ENCODE measurements at places on chromosomes 7 and 10.
A peak's percentile ranks its signal among the peaks of the same experiment; 100 is the strongest.

GRCh38 chr10:16799621-16800020 is 17.6 kb downstream of the RSU1 start:
- DNase-seq, result peak; percentile 46

GRCh38 chr10:15393139-15393825 is 22.2 kb upstream of the FAM171A1 start:
- no peak for DNase-seq

DNA sequence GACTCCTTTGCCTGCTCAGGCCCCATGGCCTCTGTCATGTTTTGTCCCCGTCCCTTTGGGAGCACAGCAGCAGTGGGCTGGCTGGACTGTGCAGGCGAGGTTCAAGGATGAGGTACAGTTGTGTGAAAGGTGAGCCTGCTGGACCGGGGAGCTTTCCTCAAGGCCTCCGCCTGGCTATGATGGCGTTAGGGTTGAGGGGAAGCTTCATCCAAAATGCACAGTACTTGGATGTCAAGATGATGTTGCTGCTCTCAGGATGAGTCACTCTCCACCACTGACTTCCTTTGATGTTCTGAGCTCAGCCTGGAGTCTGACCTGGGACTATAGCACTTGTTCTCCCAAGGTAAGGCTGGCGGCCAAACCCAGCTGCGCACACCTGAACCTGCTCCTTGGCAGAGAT is 152.7 kb upstream of the SHH start:
- DNase-seq, result peak; percentile 49

DNA sequence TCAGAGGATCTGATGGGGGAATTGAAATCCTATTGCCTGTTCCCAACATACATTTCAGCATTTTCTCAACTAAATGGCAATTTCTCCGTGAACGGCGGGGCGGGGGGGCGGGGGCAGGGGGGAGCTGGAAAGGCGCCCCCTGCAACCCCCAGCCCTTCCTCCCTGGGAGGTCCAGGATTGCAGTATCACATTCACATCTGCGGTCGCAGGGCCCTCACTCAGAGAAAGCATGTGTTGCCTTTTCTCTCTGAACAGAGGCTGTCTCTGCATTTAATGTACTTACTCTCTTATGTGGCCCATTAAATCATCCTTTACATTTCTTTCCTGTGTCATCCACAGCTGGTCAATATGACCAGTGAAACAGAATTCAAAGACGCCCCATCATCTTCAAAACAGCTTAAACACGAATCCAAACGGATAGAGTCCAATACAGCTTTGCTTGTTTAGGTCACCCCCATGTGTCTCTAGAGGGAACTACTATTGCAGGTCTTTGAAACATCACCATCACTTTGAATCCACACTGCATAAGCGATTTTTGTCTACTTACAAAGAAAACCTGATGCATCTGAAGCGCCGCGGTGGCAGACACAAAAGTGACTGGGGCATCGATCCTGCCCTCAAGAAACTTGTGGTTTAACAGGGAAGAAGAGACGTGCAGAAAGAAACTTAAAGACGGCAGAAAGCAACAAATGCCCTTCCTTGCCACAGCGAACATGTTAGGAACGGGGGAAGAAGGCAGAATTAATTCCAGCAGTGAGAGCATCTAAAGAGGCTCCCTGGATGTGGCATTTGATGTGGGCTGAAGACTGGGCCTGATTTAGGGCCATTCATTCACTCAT is 17.0 kb upstream of the ECHDC3 start:
- DNase-seq, result no peak

DNA sequence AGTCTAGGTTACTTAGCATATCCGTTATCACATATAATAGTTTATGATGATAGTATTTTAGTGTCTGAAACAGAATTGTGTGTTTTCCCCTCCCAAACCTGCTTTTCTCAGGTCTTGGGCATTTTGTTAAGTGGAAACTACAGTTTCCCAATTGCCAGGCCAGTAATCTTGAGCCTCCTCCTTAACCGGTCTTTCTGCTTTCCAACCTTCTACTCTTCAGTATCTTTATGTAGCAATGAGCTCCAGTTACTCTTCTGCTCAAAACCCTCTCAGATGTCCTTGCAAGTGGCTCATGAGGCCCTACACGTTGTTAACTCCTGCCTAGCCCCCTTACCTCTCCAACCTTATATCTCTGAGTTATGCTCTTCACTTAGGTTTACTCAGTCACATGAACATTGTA is 22.0 kb downstream of the WAC start:
- DNase-seq, result no peak

GRCh38 chr7:7581531-7582179 is 15.0 kb downstream of the MIOS start:
- DNase-seq, result no peak

DNA sequence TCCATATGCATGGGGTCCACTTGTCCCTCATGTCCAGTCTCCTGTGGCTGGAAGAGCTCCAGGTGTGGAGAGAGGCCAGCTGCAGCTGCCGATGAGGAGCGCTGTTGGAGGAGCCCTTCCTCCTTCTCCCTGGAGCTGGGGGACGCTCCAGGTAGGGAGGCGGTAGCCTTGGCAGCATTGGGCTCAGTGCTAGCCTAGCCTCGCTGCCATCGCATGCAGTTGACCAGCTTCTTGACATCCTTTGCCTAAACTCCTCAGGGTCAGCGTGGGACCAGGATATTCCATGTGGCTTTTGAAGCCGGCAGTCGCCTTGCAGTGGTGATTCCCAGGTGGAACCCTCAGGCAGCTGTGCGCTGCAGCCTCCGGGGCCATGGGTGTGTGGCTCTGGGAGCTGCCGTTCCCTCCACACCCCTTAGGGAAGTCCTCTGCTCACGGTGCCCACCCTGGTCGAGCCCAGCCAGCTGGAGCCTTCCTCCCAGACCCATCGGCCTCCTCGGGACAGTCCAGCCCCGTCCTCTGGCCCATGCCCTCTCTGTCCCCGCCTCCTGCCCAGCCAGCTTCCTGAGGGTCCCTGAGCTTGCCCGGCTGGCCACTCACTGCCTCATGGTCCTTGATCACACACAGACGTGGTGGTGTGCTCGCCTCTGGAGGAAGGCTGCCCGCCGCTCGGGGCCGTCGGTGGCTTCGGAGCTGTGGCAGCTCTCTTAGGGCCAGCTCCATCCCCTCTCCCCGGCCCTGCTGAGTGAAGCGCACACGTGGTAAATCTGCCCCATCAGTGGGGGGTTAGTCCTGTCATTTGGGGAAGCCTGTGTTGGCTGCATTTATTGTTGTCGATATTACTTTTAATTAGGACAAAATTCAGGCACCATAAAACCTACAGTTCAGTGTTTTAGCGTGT is 21.2 kb downstream of the INPP5A start:
- no peak for DNase-seq

- DNase-seq, result no peak
Measured at GRCh38 chr7:142669074-142669654, 80.1 kb upstream of the PRSS1 start.

DNA sequence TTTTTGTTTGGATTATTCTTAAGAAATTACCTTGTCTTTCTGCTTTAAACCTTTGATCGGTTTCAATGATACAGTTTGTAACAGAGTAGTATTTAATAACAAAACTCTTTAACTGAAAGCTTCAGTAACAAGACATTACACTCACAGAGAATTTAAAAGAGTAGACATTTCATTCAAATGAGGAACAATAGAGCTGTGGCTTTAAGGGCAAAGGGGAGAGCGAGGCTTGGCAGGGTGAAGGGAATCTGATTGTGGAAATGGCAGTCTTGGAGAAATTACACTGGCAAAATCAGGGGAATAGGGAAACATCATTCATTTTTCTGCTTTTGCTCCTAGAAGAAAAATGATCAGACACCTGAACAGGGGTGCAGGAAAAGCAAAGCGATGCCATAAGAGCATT is 5.1 kb upstream of the HIPK2 start:
- DNase-seq, result no peak

DNA sequence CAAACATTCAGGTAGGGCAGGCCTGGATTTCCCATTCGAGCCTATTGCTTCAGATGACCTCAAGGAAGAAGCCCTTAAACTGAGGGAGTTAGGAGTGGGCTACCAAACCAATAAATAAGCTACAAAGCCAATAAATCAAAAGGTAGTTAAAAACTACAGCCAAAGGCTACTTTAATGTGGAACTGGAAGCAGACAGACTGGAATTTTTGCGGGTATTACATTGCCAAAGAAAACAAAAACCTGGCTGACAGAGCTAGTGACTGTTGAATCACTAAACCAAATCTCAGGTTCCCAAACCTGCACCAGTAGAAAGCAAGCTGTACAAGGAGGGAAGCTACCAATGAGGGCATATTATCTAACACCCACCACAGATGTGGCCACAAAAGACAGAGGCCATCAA is 315.6 kb downstream of the GRM8 start:
- no peak for DNase-seq

DNA sequence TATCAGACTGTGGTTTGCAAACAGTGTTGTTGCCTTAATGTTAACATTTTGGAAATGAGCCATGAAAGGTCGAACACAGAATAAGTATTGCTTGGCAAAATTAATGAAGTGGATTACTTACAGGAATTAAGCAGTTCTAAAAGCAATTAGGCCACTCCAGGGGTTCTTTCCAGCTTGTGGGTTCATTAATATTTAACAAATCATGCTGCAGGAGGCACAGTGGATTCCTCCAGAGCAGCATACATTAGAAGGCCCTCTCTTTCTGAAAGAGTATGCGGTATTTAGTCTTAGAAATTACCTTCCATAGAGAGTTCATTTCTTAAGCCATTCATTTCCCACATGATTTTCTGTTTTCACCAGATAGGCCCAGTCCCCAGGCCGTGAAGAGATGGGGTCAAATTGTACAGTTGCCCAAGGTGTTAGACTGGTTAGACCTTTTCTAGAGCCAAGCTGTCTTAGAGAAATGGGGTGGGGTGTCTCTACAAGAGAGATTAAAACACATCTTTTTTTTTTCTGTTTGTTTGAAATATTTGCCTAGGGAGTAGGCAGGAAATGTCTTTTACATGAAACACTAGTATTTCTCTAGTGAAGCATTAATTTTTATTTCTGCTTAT is 40.0 kb upstream of the AGR3 start:
- DNase-seq, result no peak

DNA sequence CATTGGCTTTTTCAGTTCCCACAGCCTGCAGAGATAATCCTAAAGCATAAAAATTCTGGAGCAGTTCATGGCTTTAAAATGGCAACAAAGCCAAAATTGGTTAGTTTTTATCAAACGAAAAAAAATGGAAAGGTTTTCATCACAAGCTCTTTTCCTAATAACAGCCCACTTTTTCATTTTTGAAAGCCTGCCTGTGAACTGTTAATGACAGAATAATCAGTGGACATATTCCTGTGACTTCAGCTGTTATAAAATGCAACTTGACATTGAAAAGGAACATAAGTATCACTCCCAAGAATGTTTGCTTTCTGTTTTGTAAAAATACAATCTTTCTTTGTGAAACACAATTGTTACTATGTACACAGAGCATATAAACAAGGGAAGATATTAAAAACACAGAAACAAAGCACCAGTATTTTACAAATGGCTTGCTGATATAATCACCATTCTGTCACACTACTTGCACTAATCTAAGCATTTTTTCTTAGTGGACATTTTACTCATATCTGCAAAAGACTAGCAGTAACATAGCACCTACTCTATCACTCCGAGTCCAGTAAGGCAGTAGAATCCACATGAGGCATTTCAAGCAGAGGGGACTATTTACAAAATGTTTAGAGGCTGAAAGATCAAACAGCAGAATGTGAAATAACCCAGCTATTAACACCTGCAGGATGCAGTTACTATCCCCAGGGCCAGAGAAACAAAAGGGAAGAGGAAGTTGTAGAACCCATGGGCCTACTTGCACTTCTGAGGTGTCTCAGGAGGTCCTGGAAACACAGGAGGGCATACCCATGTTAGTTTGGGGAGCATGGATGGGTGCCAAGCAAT is 26.4 kb downstream of the MACC1 start:
- no peak for DNase-seq

- no peak for DNase-seq
Measured at GRCh38 chr7:149670288-149670687, 103.1 kb downstream of the ZNF467 start.

GRCh38 chr10:1747590-1748157 is 10.3 kb upstream of the ADARB2 start:
- DNase-seq, result no peak

DNA sequence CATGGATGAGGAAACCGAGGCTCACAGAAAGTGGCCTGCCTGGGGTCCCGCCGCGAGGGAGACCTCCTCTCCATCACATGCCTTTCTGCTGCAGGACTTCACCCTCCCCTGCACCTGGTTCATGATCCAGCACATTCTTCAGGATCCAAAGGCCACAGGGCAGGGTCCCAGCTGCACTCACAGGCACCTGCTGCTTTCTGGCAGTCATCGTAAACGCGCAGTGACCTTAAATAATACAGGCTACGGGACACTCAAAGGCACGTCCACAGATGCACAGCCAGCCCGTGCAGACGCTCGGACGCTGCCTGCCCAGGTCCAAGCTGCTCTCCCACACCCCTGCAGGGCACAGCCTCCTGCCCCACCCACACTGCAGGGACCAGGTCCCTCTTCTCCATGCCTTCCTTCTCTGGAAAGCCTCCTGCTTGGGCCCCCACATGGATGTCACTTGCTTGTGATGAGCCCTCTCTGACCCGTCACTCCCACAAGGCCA is 49.9 kb downstream of the CALML3 start:
- no peak for DNase-seq

DNA sequence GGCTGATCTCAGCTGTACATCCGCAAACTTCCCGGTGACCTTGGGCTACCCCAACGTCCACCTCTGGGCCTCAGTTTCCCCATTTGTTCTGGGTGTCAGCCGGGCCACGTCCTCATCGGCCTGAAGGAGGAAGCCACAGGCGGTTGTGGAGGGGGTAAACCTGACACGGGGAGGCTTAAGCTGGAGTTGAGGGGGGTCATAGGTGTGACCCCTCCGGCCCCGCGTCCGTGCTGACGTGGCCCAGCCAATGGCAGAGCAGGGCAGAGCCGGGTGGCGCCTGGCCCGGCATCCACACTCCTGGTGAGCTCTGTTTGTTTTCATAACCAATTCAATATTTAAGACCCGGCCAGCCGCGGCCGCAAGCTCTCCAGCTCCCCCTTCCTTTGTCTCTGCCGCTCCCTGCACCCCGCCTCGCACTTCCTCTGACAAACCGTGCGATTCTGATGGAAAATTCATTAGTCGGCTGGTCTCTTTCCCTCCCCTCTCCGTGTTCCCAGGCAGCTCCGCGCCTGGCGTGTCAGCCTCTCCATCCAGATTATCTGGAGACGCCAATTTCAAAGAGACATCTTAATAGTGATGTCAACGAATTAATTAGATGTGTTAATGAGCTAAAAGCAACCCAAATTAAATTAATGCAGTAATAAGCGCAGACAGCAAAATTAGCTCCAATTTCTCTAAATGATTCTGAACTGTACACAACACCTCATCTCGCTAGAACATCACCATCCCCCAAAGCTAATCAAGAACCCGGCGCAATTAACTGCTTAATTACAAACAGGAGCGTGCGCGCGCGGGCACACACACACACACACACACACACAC is 55.4 kb downstream of the MICALL2 start:
- no peak for DNase-seq

GRCh38 chr7:152073352-152073751 is 47.9 kb downstream of the GALNT11 start:
- DNase-seq, result no peak

DNA sequence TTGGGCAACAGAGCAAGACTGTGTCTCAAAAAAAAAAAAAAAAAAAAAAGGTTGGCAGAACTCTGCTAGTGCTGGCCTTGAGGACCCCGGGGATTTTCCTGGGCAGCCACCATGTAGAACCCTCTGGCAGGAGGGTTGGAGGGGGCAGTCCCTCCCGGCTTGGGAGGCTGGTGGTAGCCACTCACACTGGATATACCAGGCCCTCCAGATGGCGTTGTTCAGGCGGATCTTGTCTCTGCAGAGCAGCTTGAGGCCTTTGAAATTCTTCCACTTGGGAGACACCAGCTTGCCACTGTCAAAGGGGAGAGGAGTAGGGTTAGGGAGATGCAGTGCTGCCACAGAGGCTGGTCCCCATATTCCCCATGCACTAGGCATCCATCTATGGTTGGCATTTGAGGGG is 8.4 kb downstream of the MLXIPL start:
- no peak for DNase-seq

All from stimulated activated CD8-positive, alpha-beta memory T cell treated with anti-CD3 and anti-CD28 coated beads, Interleukin-4, amount 100 ng/mL, for 48 hours (primary cell).